Thymus (tissue), 14 donors: ENCODE measurements at places on chromosomes 4 and X. TPM values are rescaled to one million over a fixed set of nuclear protein-coding genes. Genes with fewer than 3 reads are reported as not detected.

GRCh38 chr4:163610648-163611047, 116.2 kb downstream of the TMA16 start:
- DNase-seq: no peak

Gene ZNF711
- 20.6 TPM for polyA plus RNA-seq

- no peak for DNase-seq
Measured at GRCh38 chr4:14168919-14169318, 541.4 kb upstream of the BOD1L1 start.

DNA sequence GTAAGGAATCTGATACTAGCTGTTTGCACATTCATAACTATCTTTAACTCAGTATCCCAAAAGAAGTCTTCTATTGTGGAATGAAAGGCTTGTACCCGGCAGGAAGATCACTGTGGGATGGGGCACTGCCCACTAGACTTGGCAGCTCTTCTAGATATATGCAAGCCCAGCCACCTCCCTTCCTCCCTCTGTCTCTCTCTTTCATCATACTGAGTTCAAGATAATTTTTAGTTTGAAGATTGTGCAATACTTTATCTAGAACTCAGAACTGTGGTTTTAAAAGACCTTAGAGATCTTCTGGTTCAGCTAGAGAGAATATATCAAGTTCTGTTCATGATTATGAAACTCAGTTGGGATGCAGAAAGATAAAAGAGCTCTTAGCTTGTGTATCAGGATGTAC, 22.5 kb upstream of the GPR34 start:
- DNase-seq: no peak

DNA sequence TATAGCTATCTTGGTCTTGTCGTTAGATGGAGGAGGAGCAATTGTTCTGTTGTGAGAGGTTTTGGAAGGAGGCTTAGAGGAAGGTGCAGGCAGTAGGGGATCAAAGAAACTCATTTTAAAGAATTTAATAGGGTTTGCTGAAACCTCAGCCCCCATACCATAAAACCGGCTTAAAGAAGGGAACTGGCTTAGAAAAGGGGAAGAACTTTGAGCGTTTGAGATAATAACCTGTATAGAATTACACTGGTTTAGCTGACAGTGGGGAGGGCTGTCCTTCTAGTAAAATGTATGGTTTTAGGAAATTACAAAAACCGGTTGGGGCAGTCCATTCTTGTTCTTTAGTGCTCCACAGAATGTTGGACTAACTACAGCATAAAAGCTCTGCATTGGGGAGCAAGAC, 128.1 kb downstream of the KDM6A start:
- no peak for DNase-seq

GRCh38 chr4:180391613-180392012, 1851.6 kb upstream of the TENM3 start:
- DNase-seq: no peak

GRCh38 chrX:68432648-68433047, 647 bp downstream of the OPHN1 start:
- no peak for DNase-seq

Gene SMIM10
- 6.5 TPM for polyA plus RNA-seq

Gene MBTPS2
- 2.7 TPM for polyA plus RNA-seq

DNA sequence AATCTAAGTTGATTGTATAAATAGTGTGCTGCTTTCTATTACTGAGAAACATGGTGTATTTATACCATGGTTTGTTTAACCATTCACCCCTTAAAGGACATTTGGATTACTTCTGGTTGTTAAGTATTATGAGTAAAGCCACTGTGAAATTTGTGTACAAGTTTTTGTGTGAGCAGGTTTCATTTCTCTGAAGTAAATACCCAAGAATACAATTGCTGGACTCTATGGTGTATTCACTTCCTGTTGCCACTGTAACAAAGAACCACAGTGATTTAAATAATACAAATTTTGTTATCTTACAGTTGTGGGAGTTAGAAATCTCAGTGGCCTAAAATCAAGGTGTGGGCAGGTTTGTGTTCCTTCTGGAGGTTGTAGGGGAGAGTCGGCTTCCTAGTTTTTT, 869.6 kb downstream of the CCSER1 start:
- no peak for DNase-seq

- no peak for DNase-seq
Measured at GRCh38 chr4:135545616-135546317, 1344.2 kb upstream of the PABPC4L start.

Gene APBB2
- 10.0 TPM for polyA plus RNA-seq

DNA sequence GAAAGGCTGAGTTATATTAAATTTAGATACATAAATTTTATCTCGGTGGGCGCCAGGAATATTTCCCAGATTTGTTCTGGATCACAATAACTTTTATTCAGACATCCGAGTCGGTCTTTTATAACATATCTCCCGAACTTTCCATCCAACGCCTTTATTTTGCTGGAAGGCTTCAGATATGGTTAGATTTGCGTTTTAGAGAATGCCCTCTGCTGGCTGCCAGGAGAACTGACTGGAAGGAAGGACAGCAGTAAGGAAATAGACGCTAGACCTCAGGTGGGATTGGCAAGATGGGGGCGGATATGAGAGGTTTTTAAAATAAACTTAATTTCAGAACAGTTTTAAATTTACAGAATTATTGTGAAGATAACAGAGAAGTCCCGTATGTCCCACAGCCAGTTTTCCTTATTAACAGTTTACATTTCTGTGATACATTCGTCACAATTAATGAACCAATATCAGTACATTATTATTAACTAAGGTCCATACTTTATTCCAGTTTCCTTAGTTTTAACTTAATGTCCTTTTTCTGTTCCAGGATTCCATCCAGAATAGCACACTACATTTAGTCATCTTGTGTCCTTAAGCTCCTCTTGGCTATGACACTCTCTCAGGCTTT, 4.6 kb upstream of the KANTR start:
- DNase-seq: no peak

Gene GPR78
- polyA plus RNA-seq: 0.91 TPM

Gene CPZ
- 4.4 TPM for polyA plus RNA-seq

- no peak for DNase-seq
Measured at GRCh38 chr4:149120331-149121022, 678.3 kb upstream of the NR3C2 start.

- no peak for DNase-seq
Measured at GRCh38 chrX:10577853-10578252, 42.5 kb downstream of the MID1 start.

DNA sequence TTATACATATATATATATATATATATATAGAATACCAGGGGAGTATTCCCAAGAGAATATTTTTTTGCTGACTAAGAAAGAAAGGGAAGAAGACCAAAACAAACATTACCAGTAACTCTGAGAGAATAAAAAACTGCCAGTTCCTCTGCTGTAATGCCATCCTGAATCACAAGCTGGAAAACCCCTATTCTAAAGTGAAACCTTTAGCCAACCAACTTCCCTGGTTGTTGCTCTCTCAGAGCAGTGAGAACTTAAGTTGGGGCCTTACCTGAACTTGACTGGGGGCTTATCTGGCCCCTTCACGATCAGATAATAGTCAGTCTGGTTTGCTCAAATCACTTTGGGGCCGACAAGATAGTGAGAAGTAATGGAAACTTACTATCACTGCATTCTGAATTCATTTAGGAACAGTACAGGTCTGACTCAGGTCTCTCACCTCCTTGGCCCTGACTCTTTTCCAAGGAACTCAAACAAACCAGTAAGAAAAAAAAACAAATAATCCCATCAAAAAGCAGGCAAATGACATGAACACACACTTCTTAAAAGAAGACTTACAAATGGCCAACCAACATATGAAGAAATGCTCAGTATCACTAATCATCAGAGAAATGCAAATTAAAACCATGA, 62.5 kb downstream of the CD40LG start:
- DNase-seq: no peak

Gene BEX1
- 3.1 TPM for polyA plus RNA-seq

Gene SHROOM4
- polyA plus RNA-seq: 0.59 TPM

DNA sequence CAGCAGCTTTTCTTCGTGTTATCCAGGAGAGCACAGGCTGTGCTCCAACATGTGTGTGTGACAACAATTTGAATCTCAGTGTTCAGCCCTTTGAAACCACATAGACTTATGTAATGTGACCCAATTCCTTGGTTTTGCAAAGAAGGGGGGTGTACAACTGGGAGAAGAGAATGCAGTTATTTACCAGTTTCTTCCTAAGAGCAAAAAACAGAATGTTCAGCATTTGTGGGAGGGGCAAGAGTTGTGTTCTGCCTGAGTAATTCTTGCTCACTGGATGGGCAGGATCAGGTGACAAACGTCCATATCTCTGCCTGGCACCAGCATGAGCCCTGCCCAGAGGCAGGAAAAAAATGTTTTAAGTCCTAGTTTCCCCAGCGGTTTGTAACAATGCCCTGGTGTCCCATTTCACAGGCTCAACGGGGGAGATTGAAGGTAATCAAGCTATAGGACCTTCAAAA, 72.0 kb downstream of the PRPS1 start:
- no peak for DNase-seq

- DNase-seq: no peak
Measured at GRCh38 chr4:6257247-6258025, 12.2 kb upstream of the WFS1 start.

- DNase-seq: no peak
Measured at GRCh38 chr4:81631958-81632441, 160.3 kb upstream of the RASGEF1B start.

GRCh38 chr4:123444290-123444731, 47.7 kb downstream of the SPRY1 start:
- peak; percentile 75 for DNase-seq

- no peak for DNase-seq
Measured at GRCh38 chr4:185384930-185385331, 10.8 kb downstream of the LRP2BP start.

Gene UTP14A
- 14.5 TPM for polyA plus RNA-seq

- peak; percentile 9 for DNase-seq
Measured at GRCh38 chrX:70970482-70970995, 39.6 kb upstream of the SLC7A3 start.

- DNase-seq: peak; percentile 6
Measured at GRCh38 chr4:124936427-124936826, 223.9 kb upstream of the ANKRD50 start.

Gene ARHGAP24
- 18.2 TPM for polyA plus RNA-seq

- DNase-seq: no peak
Measured at GRCh38 chrX:120755066-120755846, 120.4 kb downstream of the CT47B1 start.

DNA sequence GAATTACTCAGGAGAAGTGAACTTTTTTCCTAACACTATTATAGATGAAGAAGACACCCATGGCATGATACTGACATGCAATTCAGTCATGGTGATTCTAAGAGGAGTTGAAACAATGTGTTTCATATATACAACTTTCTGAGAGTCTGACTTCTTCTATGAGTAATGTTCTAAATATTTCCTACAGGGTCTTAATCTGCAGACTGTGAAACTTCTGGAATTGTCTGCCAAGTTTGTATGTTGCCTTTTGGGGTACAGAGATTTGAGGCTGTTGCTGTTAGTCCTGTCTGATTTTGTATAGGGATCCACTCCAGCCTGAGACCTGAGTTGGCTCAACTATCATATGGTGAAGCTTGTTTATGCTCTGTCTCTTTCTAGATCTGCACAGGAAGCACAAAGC, 160.6 kb upstream of the GATB start:
- no peak for DNase-seq

GRCh38 chr4:99857307-99857706, 36.9 kb downstream of the LAMTOR3 start:
- no peak for DNase-seq

GRCh38 chr4:114494246-114494803, 104.3 kb upstream of the UGT8 start:
- no peak for DNase-seq

DNA sequence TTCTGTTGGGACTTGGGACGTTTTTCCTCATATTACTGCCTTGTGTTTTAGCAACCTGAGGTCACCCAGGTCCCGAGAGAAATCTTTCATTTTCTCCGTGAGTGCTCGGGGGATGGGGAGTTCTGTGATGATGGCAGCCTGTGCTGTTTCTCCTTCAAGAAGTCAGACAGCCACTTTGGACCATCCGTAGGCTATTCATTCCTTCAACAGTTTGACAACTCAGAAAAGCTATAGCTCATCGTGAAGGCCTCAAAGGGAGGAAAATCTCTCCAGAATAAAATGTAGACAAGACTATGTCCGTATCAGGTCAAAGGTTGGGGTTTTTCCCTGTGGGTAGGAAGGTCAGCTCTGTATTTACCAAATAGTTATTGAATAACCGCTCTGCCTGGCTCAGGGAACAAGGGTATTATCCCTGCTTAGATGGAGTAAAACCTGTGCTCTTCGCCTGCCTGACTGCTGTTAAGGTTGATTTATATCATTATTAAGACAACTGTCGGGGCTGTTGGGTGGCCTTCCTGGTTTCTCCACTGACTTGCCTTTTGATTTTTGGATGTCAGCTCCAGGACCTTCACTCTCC, 36.6 kb downstream of the FAM114A1 start:
- DNase-seq: no peak

Gene BEX5
- polyA plus RNA-seq: 1.4 TPM

GRCh38 chr4:104248726-104249125, 246.0 kb downstream of the CXXC4 start:
- DNase-seq: no peak

- DNase-seq: no peak
Measured at GRCh38 chr4:140256941-140257340, 103.0 kb upstream of the MAML3 start.

Gene KCNIP4
- polyA plus RNA-seq: 0.07 TPM

DNA sequence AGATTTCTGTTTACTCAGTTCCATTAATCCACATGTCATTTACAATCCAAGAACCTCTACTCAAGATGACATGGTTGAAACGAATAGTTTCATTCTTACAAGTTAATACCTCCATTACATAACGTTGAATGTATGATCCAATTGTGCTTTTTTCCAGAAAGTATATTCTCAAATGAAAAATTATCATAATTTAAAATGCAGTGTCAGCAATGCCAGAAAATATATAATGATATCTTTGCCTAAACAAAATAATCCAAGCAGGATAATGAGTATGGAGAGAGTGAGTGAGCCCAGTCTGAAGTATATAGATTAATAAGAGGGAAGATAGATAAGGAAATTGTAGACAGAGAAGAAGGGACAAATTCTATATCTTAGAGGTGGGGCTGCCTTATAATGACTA, 505.0 kb downstream of the CENPC start:
- no peak for DNase-seq
